Stomach (tissue), 19 donors: ENCODE measurements at places on chromosomes 5 and 9.

- no peak for DNase-seq
Observed at GRCh38 chr5:91477408-91477807, 94.3 kb upstream of the ARRDC3 start.

DNA sequence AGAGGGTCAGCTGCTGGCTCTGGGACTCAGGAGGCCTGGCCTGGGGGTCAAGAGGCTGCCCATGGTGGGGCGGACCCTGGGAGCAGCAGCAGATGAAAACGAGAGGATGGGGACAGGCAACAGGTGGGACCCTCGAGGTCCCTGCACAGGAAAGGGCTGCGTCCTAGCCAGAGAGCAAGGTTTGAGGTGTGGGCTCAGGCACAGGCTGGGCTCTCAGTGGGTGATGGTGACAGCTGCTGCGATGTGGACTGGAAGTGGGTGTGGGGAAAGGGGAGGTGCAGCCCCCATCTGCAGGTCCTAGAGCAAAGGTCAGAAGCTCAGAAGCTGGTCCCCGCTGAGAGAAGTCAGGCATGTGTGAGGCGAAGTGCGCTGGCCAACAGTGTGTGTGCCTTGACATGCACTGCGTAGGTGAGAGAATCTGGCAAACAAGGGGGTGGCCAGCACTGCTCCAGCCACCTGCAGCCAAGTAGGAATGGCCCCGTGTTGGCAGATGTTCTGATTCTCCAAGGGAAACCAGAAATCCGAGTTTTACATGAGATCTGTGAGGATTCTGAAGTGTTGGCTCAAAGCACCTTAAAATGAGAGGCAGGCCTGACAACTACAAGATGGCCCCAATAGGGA lies 85.7 kb downstream of the COL23A1 start:
- no peak for DNase-seq

DNA sequence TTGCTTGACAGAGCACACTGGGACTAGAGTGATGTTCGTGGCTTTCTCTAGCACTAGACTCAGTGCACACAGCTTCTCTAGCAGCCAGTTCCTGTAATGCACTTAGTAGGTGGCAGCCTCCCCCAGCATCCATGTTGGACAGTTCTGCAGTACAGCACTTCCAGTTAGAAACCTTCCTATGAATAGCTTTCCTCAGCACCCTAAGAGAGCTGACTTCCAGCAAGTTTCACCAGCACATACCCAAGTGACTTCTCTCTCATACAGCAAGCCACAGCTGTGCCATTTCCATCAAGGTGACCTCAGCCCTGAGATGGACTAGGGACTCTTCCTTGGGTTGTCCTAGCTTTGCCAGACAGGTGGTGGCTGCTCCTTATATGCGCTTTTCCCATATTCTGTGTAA lies 60.4 kb downstream of the PJA2 start:
- no peak for DNase-seq

- no peak for DNase-seq
Observed at GRCh38 chr9:89813482-89813881, 208.7 kb downstream of the GADD45G start.

GRCh38 chr5:37742111-37742510 lies 97.7 kb downstream of the GDNF start:
- DNase-seq, result no peak

DNA sequence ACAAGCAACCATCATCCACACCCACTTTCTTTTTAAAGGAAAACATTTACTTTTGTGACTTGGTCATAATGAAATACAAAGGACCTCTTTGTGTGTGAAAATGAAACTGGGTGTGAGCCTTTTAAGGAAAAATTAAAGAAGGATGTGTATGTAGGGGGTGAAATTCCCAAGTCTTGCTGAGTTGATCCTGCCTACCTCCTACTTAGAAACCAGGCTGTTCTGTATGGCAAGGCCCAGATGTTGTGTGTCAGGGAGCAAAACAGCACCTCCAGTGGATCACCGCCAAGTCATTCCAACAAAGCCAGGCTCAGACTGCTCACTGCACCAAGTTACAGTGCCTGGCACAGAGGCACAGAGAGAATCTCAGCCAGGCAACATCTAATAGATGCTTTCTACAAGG lies 198.5 kb upstream of the FBN2 start:
- peak; percentile 80 for DNase-seq

DNA sequence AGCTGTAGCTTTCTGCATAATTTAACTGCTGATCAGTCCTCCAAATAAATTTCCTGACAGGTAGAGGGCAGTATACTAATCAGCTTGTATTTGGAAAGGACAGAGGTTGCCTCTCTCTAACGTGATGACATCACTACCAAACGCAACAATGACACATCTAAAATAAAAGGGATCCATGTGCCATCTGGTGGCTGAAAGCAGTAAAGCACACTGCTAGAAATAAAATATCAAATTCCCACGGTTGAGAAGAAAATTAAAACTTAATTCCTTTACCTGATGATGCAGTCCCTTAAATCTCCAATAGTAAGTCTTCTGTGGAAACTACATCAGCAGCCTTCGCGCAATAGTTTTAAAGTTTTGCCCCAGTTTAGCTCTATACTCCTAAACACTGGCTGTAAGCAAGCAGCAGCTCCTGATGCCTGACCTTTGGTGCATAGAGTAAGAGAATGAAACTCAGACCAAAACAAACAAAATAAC lies 54.5 kb downstream of the DIAPH1 start:
- peak; percentile 96 for DNase-seq

DNA sequence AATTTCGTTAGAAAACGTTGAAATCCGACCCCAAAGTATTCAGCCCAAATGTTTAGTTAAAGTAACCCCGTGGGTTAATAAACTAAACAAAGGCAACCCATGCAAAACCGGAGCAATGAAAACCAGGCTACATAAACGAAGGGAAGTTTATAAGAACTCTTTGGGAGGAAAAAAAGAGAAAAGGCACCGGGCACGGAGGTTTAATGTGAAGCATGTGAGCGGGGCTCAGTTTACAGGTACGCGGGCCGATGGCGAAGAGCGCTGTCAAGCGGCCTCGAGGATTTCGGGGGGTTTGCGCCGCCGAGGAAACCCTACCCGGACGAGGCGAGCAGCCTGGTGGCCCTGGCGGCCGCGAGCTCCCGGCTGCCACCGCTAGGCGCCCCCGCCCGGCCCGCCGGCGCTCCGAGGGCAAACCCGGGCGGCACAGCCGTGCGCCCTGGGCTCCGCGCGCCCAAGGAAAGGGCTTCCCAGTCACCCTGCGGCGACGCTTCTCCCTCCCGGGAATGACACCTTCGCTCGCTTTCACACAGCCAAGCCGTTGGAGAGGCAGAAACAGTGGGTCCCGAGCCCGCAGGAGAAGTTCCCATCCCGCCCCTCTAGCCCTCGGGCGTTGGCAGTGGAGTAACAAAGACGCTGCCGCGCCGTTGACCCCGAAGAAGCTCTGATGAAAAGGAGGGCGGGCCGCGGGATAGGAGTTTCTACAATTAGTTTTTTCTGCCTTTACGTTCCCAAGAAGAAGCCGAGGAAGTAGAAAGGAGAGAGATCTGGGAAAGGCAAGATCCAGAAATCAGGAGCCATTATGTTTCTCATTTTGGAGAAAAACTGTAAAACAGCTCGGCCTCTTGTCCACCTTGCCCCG lies 126.0 kb downstream of the TMEM174 start:
- DNase-seq, result no peak

DNA sequence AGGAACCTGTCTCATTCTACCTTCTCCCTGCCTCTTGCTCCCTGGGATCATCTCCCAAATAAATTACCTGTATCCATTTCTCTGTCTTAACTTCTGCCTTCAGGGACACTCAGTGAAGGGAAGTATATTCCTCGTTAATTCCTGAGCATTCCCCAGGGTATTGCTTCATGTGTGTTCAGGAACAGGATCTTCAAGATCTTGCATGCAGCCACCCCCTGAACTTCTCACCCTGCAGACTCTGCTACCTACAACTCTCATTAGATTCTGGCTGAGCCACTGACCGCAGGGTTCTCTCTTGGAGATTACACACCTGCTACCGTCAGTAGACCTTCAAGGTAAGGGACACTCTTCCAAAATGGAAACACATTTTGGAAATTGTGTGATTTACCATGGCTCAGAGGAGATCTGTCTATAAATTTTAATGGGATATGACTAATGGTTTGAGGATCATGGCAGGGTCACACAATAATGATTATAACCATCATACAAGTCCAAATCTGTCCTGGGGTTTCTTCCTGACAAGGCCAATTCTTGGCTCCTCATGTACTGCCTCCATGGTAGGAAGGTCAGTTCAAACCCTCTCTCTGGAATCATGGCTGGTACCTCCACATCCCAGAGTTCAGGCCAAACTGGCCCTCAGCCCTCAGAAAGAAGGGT lies 38.9 kb upstream of the UGCG start:
- no peak for DNase-seq

GRCh38 chr9:130111786-130112537 lies 58.3 kb downstream of the GPR107 start:
- DNase-seq, result no peak

DNA sequence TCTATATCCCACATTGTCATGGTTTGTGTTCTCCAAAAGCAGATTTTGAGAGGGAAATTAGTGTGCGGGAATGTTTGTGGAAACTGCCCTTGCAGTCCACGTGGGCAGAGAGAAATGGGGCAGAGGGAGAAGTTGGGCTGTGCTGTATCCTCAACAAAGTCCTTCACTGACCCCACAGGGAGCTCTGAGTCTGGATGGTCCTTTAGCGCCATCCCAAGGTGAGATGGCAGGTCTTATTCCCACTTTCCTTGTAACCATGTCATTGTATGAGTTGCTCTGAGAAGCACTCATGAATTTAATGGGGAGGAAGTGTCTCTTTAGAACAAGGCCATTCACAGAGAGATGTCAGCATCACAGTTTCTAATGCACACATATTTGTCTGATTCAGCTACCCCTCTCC lies 127.1 kb downstream of the ANKRD18B start:
- DNase-seq, result no peak

DNA sequence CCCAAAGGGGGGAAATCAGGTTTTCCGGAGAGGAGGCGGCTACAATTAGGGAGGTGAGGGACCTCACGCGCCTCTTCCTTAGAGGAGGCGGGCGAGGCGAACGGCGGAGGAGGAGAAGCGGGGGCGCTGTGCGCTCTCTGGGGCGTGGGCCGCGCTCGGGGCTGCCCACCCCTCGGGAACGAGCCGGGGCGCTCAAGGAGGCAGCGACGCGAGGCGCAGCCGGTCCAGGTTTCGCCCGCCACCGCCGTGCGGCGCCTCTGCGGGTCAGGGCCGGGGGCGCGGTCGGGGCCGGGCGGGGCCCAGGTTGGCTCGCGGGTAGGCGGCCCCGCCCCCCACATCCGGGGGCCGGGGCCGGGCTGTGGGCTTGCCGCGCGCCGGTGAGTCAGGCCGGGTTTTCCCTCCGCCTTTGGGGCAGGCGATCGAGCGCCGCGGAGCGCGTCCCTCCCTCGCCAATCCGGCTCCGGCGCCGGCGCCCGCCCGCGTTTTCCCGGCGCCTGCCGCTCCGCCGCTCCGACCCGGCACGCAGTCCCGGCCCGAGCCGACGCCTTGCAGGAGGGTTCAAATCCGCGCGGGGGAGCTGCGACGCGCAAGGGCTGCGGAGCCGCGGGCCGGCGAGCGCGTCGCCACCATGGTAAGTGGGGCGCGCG lies at the start of gene N4BP3:
N4BP3 (plus strand) TSS at position 392 of the 647 bp plus-strand sequence. CDS start 6,052 bp downstream, outside the sequence.
- peak; percentile 83 for DNase-seq

GRCh38 chr5:38148021-38148625 lies 110.2 kb upstream of the EGFLAM start:
- no peak for DNase-seq

DNA sequence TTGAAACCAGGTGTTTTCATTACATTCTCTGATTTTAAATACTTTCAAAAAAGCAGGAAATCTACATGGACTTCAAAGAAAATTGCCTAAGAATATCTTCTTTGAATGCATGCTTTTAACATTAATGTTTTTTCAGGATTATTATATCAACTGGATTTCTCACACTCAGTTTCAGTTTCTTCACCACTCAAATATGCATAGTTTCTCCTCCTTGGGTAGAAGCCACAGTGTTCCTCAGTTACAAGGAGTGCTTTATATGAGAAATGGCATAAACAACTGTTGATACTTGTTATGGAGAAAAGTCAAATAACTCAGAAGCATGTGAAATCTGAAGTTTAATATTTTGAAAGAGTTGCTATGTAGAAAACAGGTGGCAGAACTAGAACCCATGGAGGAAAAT lies 196.9 kb downstream of the DMRTA1 start:
- DNase-seq, result no peak

- peak; percentile 64 for DNase-seq
Observed at GRCh38 chr5:57175551-57176309, 1.9 kb downstream of the GPBP1 start.

GRCh38 chr5:92952243-92952642 lies 628.8 kb downstream of the NR2F1-AS1 start:
- no peak for DNase-seq

GRCh38 chr9:87595610-87596009 lies 97.9 kb downstream of the DAPK1 start:
- DNase-seq, result peak; percentile 92

- DNase-seq, result peak; percentile 30
Observed at GRCh38 chr5:6827526-6828219, 114.4 kb downstream of the TENT4A start.

DNA sequence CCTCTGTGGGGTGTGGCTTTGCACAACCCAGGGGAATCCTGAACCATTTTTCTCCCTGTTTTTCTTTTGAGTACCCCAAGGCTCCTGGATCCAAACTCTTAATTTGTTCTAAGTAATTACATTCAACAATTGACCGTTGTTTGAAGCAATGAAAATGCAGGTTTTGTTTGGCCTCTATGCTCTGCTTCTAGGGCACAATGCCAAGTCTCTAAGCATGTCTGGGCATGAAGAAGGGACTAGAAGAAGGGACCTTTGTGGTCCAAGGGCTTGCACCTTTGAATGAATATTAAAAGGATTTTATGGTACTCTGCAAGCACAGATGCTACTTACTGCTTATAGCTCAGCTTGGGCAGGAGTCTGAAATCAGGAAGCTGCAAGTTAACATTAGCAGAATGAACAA lies 6.6 kb upstream of the ENC1 start:
- no peak for DNase-seq

DNA sequence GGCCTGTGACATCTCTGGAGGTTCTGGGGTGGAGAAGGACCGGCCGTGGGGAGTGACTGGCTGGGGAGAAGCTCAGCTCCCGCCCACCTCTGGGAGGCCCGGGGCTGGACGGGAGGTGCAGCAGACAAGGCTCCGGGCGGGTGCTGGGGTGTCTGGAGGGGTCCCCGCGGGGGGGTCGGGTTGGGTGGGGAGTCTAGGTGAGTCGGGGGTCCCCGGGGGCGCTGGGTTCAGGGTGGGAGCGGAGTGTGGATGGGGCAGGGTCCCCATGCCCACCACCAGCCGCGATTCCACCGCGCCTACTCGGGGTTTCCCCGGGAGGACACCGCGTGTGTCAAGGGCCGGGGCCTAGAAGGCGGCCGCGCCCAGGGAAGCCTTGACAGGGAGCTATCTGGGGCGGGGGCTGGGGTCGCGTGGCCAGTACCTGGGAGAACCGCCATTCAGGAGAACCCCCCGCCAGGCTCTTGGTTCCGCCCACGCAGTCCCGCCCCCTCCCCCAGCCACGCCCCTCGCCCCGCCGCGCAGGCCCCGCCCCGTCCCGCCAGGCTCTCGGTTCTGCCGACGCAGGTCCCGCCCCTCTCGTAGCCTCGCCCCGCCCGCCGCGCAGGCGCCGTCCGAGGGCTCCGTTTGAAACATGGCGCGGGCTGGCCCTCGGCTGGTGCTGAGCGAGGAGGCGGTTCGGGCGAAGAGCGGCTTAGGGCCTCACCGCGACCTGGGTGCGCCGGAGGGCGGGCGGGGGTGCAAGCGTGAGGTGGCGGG lies at the start of gene CEP72:
CEP72 (plus strand) TSS at position 610 of the 756 bp plus-strand sequence; CDS start at position 632, 22 bp downstream.
- DNase-seq, result peak; percentile 92

- DNase-seq, result no peak
Observed at GRCh38 chr9:117093891-117094844, 320.7 kb downstream of the ASTN2 start.

- DNase-seq, result no peak
Observed at GRCh38 chr5:93602241-93603077, 19.4 kb downstream of the NR2F1 start.
